Inflammatory macrophage treated with lipopolysaccharide for 1 hour (primary cell): ENCODE measurements at places on chromosomes 1 and 21.

GRCh38 chr1:246728311-246728710 is 4.1 kb downstream of the SCCPDH start:
- DNase-seq: no peak

- no peak for DNase-seq
These were observed 5.3 kb upstream of the IBA57 start for GRCh38 chr1:228160201-228160761.

GRCh38 chr21:45304476-45304830 is 16.8 kb upstream of the POFUT2 start:
- no peak for DNase-seq

DNA sequence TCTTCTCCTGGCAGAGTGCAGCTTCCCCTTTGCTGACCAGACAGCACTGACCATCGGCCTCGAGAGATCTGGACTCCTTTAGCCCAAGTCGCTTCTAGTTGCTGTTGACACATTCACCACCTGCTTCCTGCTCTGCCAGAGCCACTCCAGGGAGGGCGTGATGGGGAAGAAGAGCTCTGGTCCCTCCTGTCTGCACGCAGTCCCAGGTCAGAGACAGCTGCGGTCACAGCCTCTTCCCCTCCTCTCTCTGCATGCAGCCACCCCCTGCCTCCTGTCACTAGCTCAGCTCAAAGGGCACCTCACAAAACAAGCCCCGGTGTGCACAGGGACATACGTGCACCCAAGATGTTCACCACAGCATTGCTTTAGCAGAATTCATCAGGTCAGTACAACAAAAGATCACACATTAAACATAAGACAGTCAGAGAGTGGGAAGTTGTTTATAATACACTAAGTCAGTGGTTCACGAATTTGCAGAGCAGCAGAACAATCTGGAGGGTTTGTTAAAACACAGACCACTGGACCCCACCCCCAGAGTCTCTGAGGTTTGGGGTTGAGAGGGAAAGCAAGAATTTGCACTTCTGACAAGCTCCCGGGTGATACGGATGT is 132.9 kb downstream of the SYF2 start:
- no peak for DNase-seq
